ENCODE measurements at places on chromosomes 4 and X. TPM values are rescaled to one million over a fixed set of nuclear protein-coding genes. Genes with fewer than 3 reads are reported as not detected.

- no peak for DNase-seq
Observed at GRCh38 chr4:183873409-183874185, 31.5 kb upstream of the STOX2 start.

Gene PPP4R3C
- not detected for total RNA-seq

Gene BANK1
- 336 TPM for total RNA-seq

Gene CYLC1
- total RNA-seq = not detected
